NCI-H345 (cell line): ENCODE measurements at places on chromosomes 2 and 18.
A peak's percentile ranks its signal among the peaks of the same experiment; 100 is the strongest.

GRCh38 chr2:11977766-11978524 is 231.5 kb downstream of the LPIN1 start:
- DNase-seq, result no peak

- peak; percentile 17 for DNase-seq
Measured at GRCh38 chr2:148674063-148675020, 29.8 kb downstream of the EPC2 start.

DNA sequence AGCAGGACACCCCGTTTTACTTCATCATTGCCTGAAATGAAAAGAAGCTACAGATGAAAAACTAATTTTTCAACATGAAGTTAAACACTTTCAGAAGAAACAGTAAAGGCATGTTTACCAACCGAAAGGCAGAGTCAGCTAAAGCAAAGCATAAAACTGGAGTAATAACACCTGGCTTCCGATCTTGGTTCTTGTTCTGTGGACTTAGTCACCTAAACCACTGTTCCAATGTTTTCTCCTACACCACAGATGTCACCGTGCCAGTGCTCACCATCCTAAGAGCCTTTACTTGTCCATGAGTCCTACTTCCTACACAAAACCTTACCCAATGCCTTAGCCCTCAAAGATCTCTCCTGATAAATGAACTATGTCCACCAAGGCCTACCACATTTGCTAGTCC is 13.5 kb downstream of the MCM6 start:
- DNase-seq, result no peak

- DNase-seq, result no peak
Measured at GRCh38 chr18:39571511-39571910, 2005.9 kb upstream of the CELF4 start.

DNA sequence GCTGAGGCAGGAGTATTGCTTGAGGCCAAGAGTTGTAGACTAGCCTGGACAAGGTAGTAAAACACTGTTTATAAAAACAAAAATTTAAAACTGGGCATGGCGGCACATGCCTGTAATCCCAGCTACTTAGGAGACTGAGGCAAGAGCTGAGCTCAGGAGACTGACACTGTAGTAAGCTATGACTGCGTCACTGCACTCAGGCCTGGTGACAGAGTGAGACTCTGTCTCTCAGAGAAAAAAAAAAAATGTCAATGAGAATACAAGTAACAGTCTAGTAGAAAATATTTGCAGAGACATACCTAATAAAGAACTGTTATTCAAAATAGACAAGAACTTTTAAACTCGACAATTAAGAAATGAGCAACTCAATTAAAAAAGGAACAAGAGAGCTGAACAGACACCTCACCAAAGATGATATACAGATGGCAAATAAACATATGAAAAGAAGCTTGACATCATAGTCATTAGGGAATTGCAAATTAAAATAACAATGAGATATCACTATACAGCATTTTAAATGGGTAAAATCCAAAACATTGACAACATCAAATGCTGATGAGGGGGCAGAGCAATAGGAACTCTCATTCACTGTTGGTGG is 624.3 kb upstream of the ZEB2 start:
- no peak for DNase-seq

DNA sequence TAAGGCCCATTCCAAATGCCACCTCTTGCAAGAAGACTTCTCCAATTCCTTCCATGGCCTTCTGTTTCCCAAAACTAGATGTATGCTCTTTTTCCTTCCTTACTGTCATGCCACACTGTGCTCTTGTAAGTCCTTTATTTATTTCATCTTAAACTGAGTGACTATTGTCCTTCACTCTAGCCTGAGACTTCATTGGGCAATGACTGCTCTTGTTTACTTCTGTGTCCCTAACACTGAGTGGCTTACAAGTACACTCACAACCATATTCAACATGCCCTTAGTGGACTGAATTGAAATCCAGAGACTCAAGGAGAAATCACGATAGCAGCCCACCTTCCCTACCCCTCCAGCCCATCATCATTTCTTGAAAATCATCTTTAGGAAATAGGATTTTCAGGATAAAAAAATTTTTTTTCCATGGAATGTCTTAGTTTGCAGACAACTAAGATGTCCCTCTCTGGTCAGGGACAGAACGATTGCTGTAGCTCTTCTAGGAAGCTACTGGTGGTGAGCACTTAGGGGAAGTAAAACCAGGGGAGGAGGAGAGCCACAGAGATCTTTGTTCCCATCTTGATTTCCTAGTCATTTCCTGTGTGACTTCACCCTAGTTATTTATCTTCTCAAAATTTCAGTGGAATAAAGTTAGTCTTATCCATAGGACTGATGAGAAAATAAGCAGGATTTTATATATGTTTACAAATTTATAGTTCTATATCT is 80.7 kb downstream of the CYRIA start:
- no peak for DNase-seq

GRCh38 chr18:421247-422155 is 79.0 kb downstream of the COLEC12 start:
- no peak for DNase-seq

DNA sequence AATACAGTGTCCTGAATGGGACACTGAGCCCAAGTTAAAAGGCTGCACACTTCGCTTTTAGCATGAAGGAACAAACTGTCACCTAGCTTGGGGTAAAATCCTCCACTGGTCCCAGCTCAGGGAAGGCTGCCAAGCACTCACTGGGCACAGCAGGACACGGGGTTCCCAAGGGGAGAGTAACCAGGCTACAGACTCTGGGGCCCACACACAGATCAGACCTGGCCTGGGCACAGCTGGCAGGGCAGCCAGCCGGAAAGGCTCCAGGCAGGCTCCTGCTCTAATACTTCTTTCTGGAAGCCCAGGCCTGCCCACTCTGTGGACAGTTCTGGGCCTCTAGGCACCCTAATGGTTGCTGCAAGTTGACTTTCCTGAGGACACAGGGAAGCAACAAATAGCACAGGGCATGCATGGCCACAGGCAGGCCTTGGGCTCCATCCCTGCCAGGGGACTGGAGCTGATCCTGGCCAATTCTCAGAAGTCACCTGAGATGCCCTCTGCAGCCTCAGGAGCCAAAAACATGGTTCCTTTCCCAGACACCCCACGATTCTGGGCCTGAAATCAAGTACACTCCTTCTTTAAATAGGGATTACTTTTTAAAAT is 18.7 kb upstream of the SULT1C3 start:
- DNase-seq, result peak; percentile 63

GRCh38 chr2:61887717-61888266 is 664 bp downstream of the CCT4 start:
- no peak for DNase-seq

- peak; percentile 71 for DNase-seq
Measured at GRCh38 chr2:50196775-50197480, 835.0 kb downstream of the NRXN1 start.

- no peak for DNase-seq
Measured at GRCh38 chr18:58779529-58779928, 85.1 kb upstream of the ZNF532 start.

- DNase-seq, result no peak
Measured at GRCh38 chr2:84875213-84875560, 5.7 kb downstream of the TRABD2A start.
